ENCODE measurements at places on chromosomes 6 and 20.

- no peak for DNase-seq
Measured at GRCh38 chr6:91824331-91824730, 1237.5 kb upstream of the MAP3K7 start.

GRCh38 chr20:40545478-40545877 lies 143.6 kb downstream of the MAFB start:
- DNase-seq = no peak

GRCh38 chr6:149483849-149484655 lies 762 bp downstream of the ZC3H12D start:
- no peak for DNase-seq

- DNase-seq = no peak
Measured at GRCh38 chr6:125679128-125679527, 70.3 kb upstream of the HEY2 start.

GRCh38 chr6:144159742-144160141 lies 9.4 kb downstream of the STX11 start:
- DNase-seq = no peak

- no peak for DNase-seq
Measured at GRCh38 chr6:140537211-140537610, 1162.8 kb upstream of the CITED2 start.

DNA sequence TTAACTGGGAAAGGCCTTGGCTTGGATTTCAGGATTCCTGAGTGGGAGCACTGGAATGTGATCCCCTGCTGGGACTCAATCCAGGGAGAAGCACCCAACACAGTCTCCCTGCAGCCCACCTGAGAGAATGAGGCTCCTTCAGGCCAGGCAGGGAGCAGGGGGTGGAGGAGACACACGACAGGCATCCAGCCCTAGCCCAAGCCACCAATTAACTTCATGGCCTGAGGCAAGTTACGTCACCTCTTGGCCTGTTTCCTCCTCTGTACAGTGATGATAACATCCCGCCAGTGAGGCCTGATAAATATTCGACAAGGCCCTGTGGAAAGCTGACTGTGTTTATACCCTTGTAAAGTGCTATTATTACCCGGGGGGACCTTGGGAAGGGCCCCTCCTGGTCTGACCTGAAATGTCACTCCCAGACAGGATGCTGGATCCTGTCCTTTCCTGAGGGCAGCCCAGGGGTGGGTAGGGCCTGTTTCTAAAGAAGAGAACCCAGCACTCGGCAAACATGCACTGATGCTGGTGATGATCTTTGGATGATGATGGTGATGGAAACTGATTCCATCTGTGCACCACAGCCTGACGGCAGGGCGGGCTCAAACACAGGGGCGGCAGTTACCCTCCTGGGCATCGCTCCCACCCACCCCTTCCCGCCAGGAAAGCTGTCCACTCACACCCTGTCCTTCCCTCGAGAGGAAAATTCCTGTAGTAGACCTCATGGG lies 12.4 kb downstream of the FRS3 start:
- no peak for DNase-seq

GRCh38 chr6:467111-467510 lies 75.6 kb downstream of the IRF4 start:
- no peak for DNase-seq

- no peak for DNase-seq
Measured at GRCh38 chr6:30818391-30818841, 65.9 kb upstream of the DDR1 start.

DNA sequence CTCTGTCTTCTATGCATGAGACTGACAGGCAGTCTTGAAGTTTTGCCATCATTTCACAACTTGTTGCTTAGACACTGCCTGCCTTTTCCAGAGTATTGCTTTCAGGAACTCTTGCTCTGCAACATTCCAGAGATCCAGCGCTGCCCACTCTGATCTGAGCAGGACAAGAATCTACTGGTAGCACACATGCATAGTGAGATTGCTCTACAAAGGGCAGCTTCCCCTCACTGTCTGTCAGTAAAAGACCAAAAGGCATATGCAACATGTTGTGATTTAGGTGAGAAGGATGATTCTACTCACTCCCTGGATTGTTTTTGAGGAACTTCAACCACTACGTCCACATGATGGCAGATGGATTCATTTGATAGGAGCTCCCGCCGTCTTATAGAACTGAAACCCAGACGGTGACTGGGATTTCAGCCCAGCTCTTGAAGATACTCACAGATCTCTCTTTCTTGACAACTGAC lies 259.1 kb downstream of the ARID1B start:
- no peak for DNase-seq

DNA sequence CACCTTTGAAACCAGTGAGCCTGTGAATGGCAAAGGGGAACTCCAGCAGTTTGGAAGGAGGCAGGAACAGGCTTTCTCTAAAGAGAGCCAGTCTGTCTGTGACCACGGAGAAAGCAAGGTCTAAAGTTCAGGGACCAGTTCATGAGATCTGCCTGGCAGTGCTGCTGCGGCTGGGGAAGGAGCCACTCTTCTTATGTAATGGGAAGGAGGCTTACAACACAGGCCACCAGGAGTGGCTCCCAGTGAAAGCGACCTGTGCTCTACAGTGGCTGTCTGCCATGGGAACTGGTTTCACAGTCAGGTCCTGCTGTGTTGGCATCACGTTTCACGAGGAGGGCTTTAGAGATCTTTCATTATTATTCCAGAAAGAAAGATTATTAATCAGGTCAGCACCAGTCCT lies 291.9 kb upstream of the PRDM1 start:
- no peak for DNase-seq

DNA sequence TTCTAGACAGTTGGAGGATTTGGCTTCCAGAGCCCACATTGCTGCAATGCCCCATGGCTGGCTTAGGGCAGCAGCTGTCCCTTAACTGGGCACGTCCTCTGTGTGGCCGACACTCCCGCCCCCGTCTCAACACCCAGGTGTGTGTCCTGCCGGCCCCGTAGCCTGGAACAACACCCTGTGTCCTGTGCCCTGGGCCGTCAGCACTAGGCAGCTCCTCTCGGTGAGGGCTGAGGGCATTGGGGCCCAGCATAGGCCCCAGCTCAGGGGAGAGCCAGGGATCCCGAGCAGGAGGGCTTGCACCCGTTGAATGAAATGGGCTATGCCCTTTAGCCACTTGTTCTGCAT lies 121.0 kb downstream of the CDH4 start:
- DNase-seq = no peak
